ENCODE measurements at places on chromosomes 3 and 15.
A peak's percentile ranks its signal among the peaks of the same experiment; 100 is the strongest.

DNA sequence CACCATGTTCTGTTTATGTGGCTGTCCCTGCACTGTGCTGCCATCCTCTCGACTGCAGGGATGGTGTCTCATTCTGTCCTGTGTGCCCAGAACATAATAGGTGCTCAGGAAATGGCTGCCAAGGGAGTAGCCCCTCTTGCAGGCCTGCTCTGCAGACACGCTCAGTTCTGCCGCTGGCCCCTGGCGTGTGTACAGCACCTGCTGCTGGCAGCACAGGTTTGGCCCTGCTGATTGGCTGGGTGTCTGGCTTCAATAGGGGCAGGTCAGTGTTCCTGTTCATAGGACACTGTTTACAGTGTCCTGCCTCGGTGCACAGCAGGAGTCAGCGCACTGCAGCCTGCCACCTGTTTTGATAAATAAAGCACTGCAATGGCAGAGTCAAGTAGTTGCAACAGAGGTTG lies 146.9 kb downstream of the DNAJB8 start:
- no peak for DNase-seq

DNA sequence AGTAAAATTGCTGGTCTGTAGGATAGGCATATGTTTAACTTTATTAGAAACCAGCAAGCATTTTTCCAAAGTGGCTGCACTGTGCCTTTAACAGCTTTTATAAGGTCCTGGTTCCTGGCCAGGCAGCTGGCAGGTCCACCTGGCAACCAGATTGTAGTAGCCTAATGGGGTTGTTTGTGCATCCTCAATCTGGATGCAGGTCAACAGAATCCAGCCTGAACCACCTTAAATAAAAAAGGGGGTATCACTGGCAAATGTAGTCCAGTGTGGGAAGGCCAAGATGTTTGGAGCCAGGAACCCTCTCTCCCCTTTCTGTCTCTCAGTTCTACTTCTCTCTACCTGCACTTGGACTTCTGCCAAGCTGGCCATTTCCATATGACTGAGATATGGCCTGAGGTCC lies 200.3 kb downstream of the ZNF621 start:
- DNase-seq = peak; percentile 2

GRCh38 chr3:134617608-134618477 lies 33.0 kb downstream of the KY start:
- no peak for DNase-seq

GRCh38 chr3:87121856-87122255 lies 105.3 kb upstream of the CHMP2B start:
- no peak for DNase-seq

Measured in NCI-H1417 (cell line).